ENCODE measurements at places on chromosomes 2 and 18.
A peak's percentile ranks its signal among the peaks of the same experiment; 100 is the strongest.

GRCh38 chr2:188969236-188969635 lies 4.9 kb upstream of the COL3A1 start:
- peak overlapping the region; percentile 85 for H3K27ac ChIP-seq
- peaks cover 7% of the 10 kb centered on the region for H3K4me1 ChIP-seq
- H3K36me3 ChIP-seq = no peaks in the 10 kb centered on the region
- no peak overlapping the region for H3K4me3 ChIP-seq
- no peaks in the 10 kb centered on the region for H3K27me3 ChIP-seq
- peak; percentile 78 for DNase-seq

DNA sequence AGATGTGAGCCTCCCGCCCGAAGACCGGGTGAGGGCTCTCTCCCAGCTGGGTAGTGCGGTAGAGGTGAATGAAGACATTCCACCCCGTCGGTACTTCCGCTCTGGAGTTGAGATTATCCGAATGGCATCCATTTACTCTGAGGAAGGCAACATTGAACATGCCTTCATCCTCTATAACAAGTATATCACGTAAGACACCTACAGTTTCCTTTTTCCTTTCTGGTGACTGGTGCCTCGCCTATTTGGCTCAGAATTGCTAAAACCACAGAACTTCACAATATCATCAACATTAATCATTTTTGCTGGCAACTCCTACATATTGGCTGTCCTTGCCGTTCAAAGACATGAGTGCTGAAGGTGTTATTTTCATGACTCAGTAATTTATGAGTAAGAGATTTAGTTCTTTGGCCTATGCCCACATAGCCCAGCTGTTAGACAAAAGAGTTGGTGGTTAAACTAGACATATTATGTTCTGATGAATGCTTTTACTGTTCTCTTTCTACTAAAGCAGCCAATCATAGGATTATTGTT lies 2.2 kb downstream of the STAMBP start:
- DNase-seq = peak; percentile 91
- peaks cover 3% of the 10 kb centered on the region for H3K4me1 ChIP-seq
- H3K36me3 ChIP-seq = peaks cover 6% of the 10 kb centered on the region

DNA sequence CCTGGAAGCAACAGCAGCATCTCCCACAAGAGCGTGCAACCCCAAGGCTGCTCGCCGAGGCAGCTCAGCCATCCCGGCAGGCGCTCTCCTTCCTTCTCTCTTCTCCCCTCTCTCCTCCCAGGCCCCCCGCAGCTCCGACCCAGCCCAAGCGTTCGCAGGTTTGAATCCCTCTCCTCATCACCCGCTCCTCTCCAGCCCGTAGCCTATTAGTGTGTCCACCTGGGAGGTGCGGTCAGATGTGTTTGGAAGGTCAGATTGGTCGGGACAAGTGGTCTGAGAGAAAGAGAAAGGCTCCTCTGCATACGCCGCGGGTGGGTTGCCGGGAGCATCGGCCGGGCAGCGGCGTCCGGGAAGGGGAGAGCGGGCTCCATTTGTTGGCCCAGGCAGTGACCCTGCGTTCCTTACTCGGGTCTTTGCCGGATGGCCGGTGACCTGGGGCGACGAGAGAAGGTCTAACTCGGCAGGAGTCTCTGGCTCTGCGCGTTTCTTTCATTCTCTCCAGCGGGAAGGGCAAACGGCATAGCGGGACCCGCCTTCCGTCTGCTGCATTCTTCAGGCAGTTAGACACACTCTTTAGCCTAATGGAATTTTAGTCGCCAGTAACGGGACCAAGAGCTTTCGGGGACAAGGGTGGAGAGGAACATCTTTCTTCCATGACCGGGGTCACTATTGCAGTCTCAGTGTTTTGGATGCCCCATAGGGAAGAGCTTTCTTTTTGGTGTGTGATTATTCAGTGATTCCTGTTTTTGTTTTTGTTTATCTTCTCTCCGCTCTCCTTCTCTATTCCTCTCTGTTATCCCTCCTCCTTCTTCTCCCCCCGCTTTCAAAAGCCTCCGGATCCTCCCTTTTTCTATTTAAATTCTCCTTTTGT lies 1.1 kb upstream of the TMEFF2 start:
- H3K27ac ChIP-seq = no peak overlapping the region
- peak; percentile 15 for DNase-seq
- peaks cover 55% of the 10 kb centered on the region for H3K27me3 ChIP-seq
- H3K36me3 ChIP-seq = no peaks in the 10 kb centered on the region
- no peaks in the 10 kb centered on the region for H3K4me1 ChIP-seq
- H3K4me3 ChIP-seq = peak overlapping the region; percentile 61

GRCh38 chr2:120947327-120947726 lies 211.7 kb downstream of the GLI2 start:
- no peak overlapping the region for H3K27ac ChIP-seq
- peaks cover 13% of the 10 kb centered on the region for H3K4me1 ChIP-seq
- H3K36me3 ChIP-seq = peaks cover 28% of the 10 kb centered on the region
- DNase-seq = no peak

DNA sequence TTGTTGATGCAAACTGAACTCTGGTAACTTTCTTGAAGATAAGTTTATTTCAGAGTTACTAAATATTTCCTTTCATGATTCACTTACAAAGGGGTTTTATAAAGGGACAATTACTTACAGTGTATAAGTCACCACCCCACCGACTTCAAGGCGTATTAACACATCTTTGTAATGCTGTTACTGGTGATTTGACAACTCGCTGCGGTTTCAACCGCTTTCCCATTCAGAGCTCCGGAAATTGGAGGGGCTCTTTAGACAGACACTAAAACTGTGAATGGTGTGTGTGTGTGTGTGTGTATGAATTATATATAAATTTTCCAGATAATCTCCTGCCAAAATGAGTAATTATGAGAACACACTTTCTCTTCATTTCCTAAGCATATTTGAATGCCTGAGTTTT lies 4.9 kb downstream of the TM4SF20 start:
- no peaks in the 10 kb centered on the region for H3K36me3 ChIP-seq
- peak; percentile 57 for DNase-seq
- H3K27me3 ChIP-seq = no peaks in the 10 kb centered on the region

GRCh38 chr18:8667846-8668245 lies 37.5 kb upstream of the MTCL1 start:
- H3K4me3 ChIP-seq = no peak overlapping the region
- H3K27ac ChIP-seq = no peak overlapping the region
- H3K27me3 ChIP-seq = no peaks in the 10 kb centered on the region
- H3K36me3 ChIP-seq = no peaks in the 10 kb centered on the region
- peaks cover 11% of the 10 kb centered on the region for H3K4me1 ChIP-seq
- peak; percentile 72 for DNase-seq

Measured in IMR-90 (cell line).